ENCODE measurements at places on chromosomes 1 and 21.

GRCh38 chr1:161017756-161018630, 3.0 kb downstream of the F11R start:
- no peak for ATAC-seq

DNA sequence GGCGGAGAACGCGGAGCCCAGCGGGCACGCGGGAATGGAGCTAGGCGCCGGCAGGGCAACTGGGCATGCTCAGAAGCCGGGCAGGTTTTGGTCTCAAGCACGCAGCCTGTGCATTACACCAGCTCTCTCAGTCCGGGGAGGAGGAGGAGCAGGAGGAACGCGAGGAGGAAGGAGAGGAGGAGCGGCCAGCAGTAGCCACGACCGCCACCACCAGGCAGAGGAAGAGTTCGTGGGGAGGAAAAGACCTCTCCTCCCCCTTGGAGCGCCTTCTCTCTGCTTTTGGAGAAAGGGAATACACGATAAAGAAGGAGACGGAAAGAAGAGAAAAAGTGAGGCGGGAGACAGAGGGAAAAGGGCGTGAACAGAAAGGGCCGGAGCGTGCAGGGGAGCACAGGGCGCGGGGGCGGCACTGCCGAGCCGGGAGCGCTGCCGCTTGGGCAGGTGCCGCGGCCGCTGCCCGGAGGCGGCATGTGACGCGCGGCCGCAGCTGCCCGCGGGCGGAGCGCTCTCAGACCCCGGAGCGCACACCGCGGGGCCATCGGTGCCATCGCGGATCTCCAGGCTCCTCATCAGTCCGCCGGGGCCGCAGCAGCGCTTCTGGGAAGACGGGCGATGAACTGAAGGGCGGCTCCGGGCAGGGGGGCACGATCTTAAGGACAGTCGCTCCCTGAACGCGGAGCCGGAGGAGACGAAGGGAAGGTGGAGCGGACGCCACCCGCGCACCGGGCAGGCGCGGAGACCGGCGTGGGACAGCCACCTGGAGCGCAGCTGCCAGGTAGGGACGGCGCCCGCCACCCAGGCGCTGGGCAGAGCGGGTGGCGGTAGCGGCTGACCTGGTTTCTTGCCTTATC, at the start of gene CHRM3:
Gene CHRM3, plus strand, starts transcription at position 116 of the 851 bp plus-strand sequence. CDS start 520,884 bp downstream, outside the sequence.
- no peak for ATAC-seq

GRCh38 chr1:61171974-61172373, 89.6 kb downstream of the NFIA start:
- ATAC-seq, result no peak

GRCh38 chr1:64595871-64596515, 126.1 kb downstream of the CACHD1 start:
- ATAC-seq, result no peak

- no peak for ATAC-seq
These were observed 32.6 kb upstream of the CCDC190 start for GRCh38 chr1:162893612-162893908.

DNA sequence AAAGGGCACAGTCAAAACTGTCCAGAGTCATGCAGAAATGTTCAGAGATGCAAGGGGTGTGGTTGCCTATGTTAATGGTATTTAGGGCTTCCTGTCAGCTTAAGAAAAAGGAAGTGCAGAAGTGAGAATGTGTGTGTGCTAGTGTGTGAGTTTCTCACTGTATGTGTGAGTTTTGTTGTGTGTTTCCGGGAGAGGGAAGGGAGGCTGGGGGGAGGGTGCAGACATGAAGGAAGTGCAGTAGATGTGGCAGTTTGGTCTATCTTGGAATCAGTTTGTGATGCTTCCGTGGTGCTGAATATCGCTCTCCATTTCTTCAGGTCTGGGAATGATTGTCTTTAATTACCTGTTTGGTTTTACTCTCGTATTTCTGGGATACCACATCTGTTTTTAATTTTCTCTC, 16.5 kb upstream of the ATP6V1G3 start:
- peak; percentile 57 for ATAC-seq

DNA sequence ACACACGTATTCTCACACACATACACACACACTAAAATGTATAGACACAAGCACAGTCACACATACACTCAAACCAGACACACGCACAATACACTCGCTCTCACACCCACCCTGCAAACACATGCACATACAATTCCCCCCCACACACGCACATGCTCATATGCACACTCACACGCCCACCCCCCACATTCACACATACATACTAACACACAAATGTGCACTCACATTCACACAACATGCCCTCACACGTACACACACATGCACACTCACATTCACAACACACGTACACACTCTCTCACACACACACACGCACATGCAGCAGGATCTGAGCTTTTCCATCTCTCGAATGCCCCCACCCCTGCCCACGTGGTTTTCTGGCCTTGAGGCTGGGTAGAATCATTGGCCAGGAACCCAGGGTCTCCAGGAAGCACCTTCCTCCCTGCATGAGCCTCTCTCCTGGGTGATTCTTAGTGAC, 589.7 kb downstream of the PTPRU start:
- ATAC-seq, result no peak

DNA sequence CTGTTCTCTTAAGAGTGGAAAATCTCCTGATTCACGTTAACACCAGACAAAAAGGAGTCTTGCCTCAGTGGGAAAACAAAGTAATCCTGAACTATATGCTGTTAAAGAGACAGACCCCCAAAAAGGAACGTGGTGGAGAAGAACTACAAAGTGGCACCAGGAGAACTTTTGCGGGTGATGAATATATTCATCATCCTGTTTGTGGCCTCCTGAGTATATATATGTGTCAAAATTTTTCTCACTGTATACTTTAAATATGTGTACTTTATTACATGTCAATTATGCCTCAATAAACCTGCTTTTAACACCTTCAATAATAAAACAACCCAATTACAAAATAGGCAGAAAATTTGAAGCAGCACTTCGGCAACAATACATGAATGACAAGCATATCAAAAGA, 31.1 kb downstream of the ZNF644 start:
- no peak for ATAC-seq

- no peak for ATAC-seq
These were observed 619 bp upstream of the ZBTB8B start for GRCh38 chr1:32464191-32464715.

DNA sequence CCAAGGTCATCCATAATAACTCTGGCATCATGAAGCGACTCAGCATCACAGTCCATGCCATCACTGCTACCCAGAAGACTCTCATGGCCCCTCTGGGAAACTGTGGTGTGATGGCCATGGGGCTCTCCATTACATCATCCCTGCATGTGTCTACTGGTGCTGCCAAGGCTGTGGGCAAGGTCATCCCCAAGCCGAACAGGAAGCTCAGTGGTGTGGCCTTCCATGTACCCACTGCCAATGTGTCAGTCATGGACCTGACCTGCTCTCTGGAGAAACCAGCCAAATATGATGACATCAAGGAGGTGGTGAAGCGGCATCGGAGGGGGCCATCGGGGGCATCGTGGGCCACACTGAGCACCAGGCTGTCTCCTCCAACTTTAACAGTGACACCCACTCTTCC, 65.1 kb upstream of the ARHGAP29 start:
- ATAC-seq, result no peak

DNA sequence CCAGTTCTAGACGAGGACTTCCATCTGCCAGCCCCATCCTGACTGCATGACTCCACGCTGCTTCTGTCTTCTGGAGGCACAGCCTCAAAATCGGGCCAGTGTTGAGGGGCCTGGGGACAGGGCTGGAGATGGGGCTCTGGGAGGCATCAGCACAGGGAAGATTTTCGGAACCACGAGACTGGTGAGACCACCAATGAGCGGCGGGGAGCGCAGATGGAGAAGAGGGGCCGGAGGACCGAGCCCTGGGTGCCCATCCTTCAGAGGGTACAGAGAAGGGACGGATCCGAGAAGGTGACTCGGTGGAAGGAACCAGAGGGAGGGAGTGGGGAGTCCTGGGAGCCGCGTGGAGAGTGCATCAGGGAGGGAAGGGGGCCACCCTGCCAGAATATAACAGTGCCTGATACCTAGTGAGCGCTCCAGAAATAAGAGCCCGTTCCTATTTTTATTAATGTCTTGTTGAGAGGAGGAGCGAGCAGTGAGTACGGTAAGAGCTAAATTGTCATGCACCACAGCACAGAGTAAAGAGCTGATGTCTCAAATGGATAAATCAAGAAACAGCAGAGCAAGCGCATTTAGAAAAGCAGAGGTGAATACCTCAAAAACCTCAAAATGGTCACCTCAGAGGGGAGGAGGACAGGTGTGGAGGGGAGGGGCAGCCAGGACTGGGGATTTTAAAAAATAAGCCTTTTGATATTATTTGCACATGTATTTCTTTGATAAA, 26.2 kb upstream of the KIF26B start:
- no peak for ATAC-seq

DNA sequence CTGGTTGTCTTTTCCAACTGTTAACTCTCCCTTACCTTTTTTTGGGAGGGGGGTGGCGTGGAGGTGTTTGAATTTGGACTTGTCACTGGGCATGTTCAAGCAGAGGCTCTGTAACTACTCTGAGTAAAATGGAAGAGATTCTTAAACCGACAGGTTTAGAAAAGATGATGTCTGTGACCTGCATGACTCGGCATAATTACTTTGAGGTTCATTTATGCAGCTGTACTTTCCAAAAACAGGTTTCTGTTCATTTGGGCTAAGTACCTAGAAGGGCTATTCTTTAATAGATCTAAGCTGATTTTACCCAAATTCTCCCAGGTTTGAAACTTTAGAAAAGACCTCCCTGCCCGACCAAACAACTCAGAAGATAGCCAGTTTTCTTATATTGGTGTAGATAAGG, 80.3 kb downstream of the SLC35A3 start:
- ATAC-seq, result peak; percentile 51

DNA sequence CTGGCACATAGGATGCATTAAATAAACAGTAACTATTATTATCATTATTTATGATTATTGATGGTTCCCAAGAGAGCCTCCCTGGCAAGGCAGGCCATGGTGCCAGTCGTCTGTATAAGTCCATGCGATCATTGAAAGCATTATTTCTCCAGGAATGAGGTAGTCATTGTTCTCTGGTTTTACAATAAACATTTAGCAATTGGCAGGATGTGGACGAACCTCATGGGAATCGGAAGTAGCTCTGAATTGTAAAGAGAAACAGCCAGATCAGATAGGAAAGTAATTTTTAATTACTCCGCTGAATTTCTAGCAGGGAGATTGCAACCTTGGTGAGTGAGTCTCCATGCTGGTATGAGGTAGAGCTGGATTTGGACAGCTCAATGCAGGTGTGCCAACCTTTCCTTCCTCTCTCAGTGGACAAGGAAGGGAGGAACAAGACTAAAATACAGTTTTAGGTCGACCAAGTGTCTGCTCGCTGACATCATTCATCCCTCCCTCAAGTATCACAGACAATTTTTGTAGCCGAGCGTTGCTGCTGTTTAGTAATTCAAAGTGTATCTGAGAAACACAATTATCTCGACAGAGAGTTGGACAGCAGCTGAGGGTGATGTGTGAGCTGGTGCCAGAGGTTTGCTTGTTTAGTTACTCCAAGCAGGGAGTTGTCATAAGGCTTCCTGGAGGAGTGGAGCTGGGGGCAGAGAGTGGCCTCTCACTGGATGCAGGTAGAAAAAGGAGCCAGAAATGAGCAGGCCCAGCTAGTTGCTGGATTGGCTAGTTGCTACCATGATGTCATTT, 250.8 kb downstream of the KCNJ6 start:
- ATAC-seq, result no peak

GRCh38 chr1:28750330-28750729, 13.6 kb downstream of the YTHDF2 start:
- ATAC-seq, result no peak

GRCh38 chr1:233020426-233020825, 70.0 kb downstream of the NTPCR start:
- no peak for ATAC-seq

DNA sequence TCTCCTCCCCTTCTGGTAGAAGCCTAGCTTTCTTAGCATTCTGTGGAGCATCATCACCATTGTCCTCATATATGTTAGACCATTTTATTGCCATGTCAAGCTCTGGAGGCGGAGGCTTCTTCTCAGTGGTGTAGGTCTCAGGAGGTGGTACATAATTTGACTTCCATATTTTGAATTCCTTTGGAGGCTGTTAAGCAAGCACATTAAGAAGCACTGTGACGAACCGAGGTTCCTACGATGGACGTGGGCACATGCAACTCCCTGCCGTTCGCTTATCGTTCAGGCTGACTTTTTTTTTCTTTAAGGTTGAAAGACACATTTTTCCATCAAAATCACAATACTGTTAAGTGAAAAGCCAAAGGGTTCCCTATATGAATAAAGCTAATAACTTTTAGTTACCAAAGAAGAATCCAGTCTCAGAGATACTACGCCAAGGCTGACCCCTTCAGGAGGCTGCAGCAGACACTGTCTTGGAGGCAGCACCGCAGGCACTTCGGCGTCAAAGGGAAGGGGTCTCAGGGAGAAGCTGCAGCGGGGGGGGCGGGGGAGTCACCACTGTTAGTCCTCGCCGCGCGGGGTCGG, 835 bp downstream of the C1orf52 start:
- ATAC-seq, result no peak

GRCh38 chr1:233107130-233107660, 156.8 kb downstream of the NTPCR start:
- ATAC-seq, result no peak

GRCh38 chr1:64963466-64963865, 2.9 kb downstream of the JAK1 start:
- peak; percentile 12 for ATAC-seq

GRCh38 chr1:82921759-82922158, 1077.2 kb downstream of the TTLL7 start:
- no peak for ATAC-seq

DNA sequence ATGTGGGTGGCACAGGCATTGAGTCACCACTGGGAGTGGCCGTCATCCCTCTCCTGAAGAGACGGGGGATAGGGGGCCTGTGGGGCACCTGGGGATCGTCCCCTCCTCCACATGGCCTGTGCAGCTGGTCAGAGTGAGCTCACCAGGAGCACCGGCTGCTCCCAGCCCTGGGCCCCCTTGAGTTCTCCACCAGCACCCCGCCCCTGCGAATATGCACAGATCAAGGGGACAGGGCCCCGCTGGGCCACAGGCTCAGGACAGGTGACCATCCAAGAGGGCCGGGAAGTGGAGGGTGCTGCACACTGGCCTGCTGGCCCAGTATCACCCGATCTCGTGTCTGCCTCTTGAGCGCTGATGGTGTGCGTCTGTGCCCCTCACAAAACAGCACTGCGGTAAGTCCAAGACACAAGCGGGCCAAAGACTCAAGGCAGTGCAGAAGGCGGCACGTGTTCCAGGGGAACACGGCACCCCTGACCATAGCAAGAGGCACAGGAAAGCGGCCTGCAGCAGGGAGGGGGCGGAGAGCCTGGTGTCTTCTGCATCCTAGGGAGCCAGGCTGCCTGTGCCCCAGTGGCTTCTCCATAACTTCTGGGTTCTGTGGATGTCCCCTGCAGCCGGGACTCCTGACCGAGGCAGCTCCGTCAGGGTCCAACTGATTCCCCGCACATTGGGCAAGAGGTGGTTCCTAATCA, 18.1 kb upstream of the TSPEAR start:
- ATAC-seq, result no peak
